ENCODE measurements at places on chromosomes 7 and 10. TPM values are rescaled to one million over a fixed set of nuclear protein-coding genes. Genes with fewer than 3 reads are reported as not detected.

TAS2R4 gene
- total RNA-seq = 0.35 TPM

DNA sequence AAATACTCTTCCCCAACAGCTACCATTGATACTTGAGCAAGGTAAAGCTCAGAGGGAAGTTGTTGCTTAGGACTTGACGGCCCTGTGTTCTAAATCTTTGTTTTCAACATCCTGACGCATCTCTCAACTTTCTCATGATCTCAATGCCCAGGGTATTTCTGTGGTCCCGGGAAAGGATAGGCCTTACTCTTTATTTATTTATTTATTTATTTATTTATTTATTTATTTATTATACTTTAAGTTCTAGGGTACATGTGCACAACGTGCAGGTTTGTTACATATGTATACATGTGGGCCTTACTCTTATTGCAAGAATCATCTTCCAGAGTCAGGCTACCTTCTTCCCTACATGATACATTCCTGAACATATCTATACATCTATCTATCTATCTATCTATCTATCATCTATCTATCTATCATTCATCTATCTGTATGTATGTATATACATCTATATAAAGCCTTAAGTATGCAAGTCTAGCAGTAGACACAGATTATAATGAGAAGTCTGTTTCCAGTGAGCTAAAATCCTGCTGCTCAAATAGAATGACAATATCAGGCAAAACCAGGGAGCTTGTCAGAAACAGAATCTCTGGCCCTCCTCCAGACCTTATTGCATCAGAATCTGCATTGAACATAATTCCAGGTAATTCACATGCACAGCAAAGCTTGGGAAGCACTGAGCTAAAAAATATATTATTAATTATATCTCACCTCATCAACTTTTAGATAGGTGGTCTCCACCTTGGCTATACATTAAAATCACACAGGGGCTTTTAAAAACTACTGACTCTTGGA is 12.2 kb upstream of the CPA5 start:
- no peak for DNase-seq

VIPR2 gene
- 6.3 TPM for total RNA-seq

ABCA13 gene
- not detected for total RNA-seq

ZNF488 gene
- not detected for total RNA-seq

GRCh38 chr10:11242443-11243387 is 225.0 kb downstream of the CELF2 start:
- peak; percentile 75 for DNase-seq

DNA sequence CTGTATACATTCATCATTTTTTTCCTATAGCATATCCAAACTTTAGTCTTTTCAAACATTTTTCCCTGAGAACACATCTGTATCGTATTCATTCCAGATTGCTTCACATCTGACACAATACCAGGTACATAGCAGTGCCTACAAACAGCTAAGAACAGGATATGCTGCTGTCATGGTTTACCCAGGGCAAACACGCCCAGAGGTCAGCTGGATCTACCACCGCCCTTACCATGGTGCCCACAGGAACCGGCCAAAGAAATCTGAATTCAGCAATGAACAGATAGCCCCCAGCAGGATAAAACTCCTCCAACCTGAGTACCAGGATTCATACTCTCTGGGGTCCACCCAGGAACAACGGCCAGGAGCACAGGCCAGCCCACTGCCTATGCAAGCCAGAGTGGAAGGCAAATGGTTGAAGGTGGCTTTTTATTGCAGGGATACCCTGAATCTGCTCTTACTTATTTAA is 43.0 kb downstream of the TNS3 start:
- DNase-seq = no peak

GRCh38 chr10:73732931-73733623 is 11.1 kb upstream of the SEC24C start:
- DNase-seq = no peak

Measured in left cardiac atrium (tissue), 4 donors.